ENCODE measurements at places on chromosomes 2 and 18. TPM values are rescaled to one million over a fixed set of nuclear protein-coding genes. Genes with fewer than 3 reads are reported as not detected.

Gene CYRIA
- 21.3 TPM for total RNA-seq

Gene RBBP8
- total RNA-seq = 47.6 TPM

Gene ITGB6
- 58.3 TPM for total RNA-seq

Gene KRTCAP3
- total RNA-seq = 34.0 TPM
